NCI-H146 (cell line): ENCODE measurements at places on chromosomes 3 and 15.

DNA sequence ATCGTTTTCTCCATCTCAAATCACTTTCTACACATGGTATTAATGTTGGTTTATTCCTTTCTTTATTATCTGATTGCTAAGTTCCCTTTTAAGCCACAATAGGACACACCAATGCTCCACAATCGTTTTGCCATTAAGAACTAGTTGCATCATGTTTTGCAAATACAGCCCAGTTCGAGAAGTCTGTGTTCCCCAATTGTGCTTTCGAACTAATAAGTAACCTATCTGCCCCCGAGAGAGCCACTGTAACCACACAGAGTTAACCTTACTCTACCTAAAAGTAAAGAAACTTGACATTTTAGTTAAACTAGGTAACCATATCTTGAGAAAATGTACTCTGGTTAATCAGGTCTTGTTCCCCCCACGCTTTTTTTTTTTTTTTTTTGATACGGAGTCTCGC is 39.1 kb downstream of the MAGI1 start:
- DNase-seq = no peak

DNA sequence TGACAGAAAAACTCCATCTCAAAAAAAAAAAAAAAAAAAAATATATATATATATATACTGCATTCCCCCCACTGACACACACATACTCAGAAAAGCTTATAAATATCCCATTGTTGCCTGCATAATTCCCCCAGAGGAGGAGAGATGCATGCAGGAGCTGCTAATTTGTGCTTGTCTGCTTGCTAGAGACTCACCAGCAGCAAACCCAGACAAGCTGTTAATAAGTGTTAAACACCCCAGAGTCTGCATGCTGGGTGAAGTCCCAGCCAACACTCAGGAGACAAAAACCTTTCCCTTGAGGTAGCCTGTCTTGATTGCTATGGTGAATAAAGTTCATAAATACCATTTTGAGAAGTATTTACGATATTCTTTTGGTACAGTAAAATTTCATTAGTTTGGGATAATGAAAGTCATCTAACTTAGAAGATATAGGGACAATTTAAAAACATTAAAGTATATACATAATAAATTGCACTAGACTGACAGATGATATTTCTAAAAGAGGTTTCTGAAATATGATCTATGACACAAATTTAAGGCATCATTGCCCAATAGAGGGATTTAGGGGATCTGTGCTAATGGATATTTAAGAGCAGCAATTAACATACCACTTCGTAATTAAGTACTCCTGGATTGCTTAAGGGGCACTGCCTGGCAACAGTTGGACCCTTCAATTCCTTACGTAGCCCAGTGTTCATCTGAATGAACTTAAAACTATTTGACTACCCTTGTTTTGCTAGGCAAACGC is 400.0 kb upstream of the C2CD4B start:
- DNase-seq = no peak

GRCh38 chr3:50567011-50567385 is 549 bp downstream of the C3orf18 start:
- DNase-seq = no peak

DNA sequence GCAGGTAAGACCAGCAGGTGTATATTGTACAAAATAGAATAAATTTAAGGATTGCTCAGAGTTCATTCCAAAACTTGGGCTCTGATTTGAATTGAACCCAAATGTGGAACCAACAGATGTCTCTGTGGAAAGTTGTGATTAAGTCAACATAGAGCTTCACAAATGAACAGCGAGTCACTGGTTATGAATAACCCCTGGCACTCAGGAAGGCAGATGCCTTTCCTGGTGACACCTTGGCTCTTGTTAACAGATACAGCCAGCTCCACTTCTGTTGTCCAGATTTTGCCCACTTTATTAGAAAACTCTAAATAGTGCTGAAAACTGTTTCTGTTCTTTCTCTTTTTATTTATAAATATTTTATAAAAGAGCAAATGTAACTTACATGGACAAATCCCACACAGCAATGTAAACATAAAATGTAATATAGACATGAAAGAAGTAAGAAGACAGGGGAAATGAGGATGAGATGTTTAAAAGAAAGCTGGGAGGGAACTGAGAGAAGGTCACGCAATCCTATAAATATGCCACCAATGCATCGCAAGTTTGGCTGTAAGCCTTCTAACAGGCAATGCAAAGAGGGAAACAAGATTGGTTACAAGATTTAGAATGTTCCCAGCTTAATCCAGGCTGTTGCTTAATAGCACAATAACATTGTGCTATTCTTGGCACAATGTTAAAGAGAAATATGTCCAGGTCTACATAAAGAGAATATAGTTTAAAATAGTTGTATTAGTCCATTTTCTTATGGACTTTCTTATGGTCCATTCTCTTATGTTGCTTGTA is 495.5 kb downstream of the TAFA4 start:
- no peak for DNase-seq

DNA sequence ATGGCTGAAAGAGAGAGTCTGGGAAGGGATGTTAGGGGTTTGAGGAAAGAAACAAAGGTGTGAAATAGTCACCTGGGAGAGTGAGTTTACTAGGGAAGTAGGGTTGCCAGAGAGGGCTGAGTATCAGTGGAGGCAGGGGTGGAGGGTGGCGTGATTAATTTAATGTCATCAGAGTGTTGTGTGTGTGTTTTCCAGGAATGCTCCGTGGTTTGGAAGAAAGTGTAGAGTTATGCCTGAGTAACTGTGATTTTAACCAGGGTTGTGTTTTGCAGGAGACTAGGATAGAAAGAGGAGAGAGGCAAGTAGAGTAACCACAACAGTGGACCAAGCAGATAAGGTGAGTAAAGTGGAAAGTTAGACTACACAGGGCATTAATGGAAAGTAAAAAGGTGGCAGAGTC is 27.2 kb downstream of the PLD1 start:
- no peak for DNase-seq

GRCh38 chr3:40042752-40043443 is 233.5 kb downstream of the MYRIP start:
- DNase-seq = no peak

- no peak for DNase-seq
These were observed 105.0 kb upstream of the HACD2 start for GRCh38 chr3:123689831-123690230.

- DNase-seq = no peak
These were observed 41.6 kb downstream of the CPA3 start for GRCh38 chr3:148906667-148907066.

GRCh38 chr3:30437171-30437601 is 169.2 kb upstream of the TGFBR2 start:
- DNase-seq = no peak
